ENCODE measurements at places on chromosomes 13 and 19.

DNA sequence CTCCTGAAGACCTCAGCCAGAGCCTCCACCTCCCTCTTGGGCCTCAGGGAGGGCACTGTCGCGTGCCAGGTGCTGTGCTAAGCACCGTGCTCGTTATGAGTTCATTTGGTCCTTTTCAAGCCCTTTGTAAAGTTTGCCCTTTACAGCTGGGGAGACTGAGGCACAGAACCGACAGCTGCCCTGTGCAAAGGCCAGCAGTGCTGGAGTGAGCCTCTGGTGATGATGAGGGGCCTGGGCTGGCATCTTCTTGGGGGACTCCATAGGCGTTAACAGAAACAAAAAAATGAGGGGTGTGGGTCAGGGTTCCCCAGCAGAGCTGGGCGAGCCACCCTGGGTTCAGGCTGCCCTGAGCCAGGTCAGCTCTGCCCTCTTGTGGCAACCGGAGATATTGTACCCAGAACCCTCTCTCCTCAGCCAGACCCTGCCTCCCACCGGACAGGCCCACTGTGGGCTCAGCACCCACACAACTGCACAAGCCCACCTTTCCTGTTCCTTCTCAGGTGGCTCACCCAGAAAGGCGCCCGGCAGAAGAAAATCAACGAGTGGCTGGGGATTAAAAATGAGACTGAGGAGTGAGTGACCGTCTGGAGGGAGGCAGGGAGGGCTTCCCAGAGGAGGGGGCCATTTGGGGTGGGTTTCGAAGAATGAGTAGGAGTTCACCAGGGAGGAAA, 5.5 kb upstream of the IFI30 start:
- DNase-seq, result no peak

- DNase-seq, result no peak
Observed at GRCh38 chr19:3368848-3369336, 2.5 kb downstream of the NFIC start.

- no peak for DNase-seq
Observed at GRCh38 chr19:3296446-3296845, 69.9 kb upstream of the NFIC start.

DNA sequence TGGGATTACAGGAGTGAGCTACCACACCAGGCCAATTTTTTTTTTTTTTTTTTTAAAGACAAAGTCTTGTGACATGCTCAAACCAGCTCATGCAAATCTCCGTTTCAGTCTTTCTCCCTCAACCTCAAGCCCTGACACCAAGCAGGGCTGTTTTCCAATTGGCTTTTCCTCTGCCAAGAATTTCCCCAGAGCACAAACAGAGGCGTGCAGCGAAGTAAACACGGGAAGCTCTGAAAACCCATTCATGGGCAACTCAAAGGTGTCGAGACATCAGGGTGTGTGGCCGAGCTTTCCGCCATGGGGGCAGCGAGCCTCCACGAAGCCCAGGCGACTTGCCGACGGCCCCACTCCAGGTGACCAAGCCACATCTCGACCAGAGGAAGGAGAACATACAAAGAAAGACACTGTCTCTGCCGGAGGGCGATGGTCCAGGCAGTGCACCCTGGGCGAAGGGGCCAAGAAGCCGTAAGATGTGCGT, 70.0 kb downstream of the INSR start:
- no peak for DNase-seq

DNA sequence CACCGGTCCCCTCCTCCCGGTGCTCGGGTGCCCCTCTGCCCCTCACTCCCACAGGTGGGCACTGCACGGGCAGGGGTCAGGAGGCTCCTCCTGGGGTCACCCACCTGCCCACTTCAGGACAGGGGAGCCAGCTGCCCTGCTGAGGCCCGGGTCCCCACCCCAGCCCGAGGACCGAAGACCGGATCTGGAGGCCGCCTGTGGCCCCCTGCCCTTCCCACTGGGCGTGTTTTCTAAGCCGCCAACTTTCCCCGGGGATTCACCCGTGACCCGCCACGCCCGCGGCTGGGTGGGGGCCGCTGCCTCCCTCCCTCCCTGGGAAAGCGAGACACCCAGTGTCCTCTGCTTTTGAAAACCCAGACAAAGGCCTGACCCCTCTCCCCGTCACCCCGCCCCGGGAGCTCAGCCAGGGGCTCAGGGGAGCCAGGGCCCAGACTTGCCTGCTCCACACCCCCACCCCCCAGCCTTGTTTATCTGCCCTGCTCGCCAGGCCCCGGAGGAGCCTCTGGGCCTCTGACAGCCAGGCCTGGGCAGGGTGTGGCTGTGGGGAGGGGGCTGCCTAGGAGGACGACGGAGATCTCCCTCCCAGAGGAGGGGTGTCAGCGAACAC, 1.3 kb downstream of the PALM start:
- DNase-seq, result no peak

- no peak for DNase-seq
Observed at GRCh38 chr19:31232871-31233270, 116.4 kb downstream of the TSHZ3 start.

GRCh38 chr13:33560726-33561125, 257.2 kb upstream of the RFC3 start:
- no peak for DNase-seq

DNA sequence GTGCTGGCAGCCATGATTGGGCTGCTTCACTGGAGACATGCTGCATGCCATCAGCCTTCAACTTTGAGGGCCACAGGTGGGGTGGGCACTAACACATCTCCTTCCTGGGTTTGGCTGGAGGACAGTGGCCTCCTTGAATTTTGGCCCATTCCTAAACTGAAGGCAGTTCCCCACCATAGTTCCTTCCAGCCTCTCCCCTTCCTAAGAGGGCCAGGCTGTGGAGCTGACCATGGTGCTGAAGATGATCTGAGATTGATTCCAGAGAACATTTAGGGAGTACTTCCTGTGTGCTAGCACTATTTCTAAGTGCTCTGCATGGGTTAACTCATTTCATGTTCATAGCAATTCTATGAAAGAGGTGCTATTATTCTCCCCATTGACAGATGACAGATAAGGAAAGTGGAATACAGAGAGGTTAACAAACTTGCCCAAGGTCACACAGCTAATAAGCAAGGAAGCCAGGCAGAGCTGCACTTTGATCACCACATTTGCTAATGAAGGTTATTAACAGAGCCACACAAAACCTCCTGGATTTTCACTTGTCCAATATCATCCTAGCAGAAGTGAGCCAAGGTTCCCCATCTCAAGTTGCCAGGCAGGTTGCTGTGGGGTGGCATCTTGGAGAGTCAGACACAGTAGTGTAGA, 175.3 kb downstream of the ZIC5 start:
- no peak for DNase-seq
